ENCODE measurements at places on chromosomes 12 and 14. TPM values are rescaled to one million over a fixed set of nuclear protein-coding genes. Genes with fewer than 3 reads are reported as not detected.

GRCh38 chr12:97748298-97748697 lies 285.7 kb downstream of the RMST start:
- H3K4me3 ChIP-seq = no peak overlapping the region
- no peaks in the 10 kb centered on the region for H3K27me3 ChIP-seq
- no peak overlapping the region for H3K27ac ChIP-seq
- peaks cover 9% of the 10 kb centered on the region for H3K4me1 ChIP-seq
- no peak for DNase-seq
- no peaks in the 10 kb centered on the region for H3K36me3 ChIP-seq

DNA sequence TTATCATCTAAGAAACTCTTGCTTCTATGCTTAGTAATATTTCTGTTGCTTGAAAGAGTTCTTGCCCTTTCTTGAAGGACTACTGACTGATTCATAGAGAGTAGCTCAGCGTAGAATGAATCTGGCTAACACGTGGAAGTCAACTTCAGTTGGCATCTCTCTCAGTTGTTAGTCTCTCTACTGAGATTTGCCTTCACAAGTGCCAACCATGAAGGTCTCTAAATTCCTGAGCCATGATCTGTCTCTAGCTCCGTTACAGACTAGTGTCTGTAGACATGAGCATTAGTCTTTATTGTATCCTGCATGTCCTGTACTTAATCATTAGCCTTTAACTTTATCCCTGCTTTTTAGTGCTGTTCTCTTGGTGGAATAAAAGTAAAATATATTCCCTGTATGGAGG lies 19.1 kb upstream of the ALX1 start:
- H3K36me3 ChIP-seq = no peaks in the 10 kb centered on the region
- H3K4me3 ChIP-seq = no peak overlapping the region
- no peaks in the 10 kb centered on the region for H3K27me3 ChIP-seq
- no peak overlapping the region for H3K27ac ChIP-seq
- no peak for DNase-seq
- H3K4me1 ChIP-seq = no peaks in the 10 kb centered on the region

DNA sequence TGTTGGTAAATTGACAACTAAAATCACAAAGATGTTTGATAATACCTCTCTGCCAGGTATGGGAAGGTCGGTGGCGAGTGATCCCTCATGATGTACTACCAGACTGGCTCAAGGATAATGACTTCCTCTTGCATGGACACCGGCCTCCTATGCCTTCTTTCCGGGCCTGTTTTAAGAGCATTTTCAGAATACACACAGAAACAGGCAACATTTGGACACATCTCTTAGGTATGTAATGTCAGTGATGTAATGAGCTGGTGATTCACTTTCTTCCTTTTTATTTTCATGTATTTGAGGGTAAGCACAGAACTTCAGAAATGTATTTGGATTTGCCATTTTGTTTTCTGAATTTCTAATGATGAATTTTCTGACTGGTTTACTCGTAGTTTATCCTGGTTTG lies 42.6 kb upstream of the LRTM2 start:
- no peak for DNase-seq
- peaks cover 26% of the 10 kb centered on the region for H3K4me1 ChIP-seq
- H3K27ac ChIP-seq = no peak overlapping the region
- peaks cover 52% of the 10 kb centered on the region for H3K36me3 ChIP-seq

GNG2 gene
- total RNA-seq = 42.8 TPM

- no peak overlapping the region for H3K27ac ChIP-seq
- H3K27me3 ChIP-seq = no peaks in the 10 kb centered on the region
- DNase-seq = no peak
- no peaks in the 10 kb centered on the region for H3K36me3 ChIP-seq
Measured at GRCh38 chr14:96914571-96915128, 117.5 kb downstream of the VRK1 start.

BEGAIN gene
- total RNA-seq = 1.0 TPM
